Stimulated activated naive CD4-positive, alpha-beta T cell (primary cell): ENCODE measurements at places on chromosomes 11 and 22.

GRCh38 chr22:50272044-50272802, 2.0 kb upstream of the MAPK11 start:
- no peak for DNase-seq

GRCh38 chr11:2142762-2143202, 3.6 kb upstream of the IGF2 start:
- no peak for DNase-seq

DNA sequence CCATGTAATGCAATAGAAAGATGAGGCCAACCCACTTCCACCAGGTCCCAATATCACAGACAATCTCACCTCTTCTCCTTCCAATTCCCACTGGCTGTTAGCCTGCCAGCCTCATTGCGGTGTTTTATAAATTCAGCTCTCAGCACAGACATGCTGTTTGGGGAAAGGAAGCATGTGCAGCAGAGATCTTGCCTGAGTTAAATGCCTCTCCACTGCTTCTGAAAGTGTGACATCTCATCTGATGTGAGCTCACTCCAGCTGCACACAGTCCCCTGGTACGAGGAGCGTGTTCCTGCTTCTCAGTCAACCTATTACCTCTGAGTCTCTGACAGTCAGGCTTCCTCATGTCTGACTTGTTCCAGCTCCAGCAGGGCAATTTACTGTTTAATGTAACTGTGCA, 122.7 kb upstream of the GUCY1A2 start:
- no peak for DNase-seq

DNA sequence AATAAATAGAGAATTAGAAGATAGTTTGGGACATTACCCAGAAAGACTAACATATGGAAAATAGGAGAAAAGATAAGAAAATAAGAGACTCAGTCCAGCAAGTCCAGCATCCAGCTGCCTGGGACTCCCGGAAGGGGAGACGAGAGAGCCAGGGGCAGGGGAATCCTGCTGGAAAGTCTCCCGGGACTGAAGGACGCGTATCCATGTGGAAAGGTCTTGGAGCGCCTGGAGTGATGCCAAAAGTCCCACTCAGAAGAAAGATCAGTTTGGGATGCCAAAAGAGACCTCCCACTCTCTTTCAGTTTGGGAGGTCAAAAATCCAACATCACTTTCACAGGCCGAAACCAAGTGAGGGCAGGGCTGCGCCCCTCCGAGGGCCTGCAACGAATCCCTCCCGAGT, 30.7 kb downstream of the LRFN4 start:
- DNase-seq = no peak

DNA sequence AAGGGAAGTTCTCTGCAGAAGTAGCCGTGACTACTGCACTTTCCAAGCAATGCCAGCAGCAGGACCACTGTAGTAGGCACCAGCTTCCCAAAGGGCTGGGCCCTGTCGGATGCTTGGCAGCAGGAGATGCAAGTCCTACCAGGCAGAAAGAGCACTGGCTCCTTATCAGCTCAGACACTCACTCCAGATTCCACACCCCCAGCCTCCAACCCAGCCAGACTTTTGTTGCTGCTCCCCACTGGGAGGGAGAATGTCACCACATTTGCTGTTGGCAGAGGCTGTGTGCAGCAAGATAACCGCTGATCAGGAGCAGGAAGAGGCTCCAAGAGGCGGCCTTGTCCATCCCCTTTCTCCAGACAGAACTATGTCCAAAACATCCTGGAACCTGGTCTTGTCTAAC, 118.7 kb downstream of the C11orf58 start:
- DNase-seq = no peak

DNA sequence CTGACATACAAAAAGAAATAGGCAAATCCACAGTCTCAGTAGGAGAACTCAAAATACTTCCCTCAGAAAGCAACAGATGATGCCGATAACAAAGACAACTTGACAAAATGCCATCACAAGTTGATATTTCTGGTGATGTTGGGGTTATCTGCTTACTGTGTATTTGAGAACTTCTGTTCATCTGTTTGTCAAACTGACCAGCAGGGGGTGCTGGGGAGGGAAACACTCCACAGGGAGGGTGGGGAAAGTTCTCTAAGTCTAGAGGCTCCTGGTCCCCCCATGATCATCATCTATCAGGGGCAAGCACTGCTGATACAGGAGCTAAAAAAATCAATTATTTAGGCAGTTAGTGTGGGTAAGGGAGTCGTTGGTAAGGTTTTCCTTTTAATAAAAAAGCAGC, 19.2 kb downstream of the GLYATL1 start:
- no peak for DNase-seq

DNA sequence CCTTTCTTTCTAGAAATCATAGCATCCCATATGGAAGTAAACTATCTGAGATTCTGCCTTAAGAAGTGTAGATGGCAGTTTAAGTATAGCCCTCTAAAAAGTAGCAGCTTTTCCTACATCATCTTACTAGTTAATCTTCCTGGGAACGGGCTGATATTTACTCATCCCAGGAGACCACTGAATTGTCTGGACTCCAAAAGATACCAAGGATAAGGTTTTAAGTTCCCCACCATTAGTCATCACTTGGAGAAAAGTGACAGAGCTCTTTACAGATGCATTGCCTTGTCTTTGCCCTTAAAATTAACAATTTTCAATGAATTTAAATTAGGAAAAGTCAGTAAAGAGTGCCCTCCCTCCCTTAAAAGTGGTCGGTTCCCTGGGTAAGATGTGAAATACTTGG, 129.5 kb downstream of the MAML2 start:
- DNase-seq = no peak

- DNase-seq = no peak
Observed at GRCh38 chr11:45432100-45432499, 146.0 kb upstream of the SYT13 start.

DNA sequence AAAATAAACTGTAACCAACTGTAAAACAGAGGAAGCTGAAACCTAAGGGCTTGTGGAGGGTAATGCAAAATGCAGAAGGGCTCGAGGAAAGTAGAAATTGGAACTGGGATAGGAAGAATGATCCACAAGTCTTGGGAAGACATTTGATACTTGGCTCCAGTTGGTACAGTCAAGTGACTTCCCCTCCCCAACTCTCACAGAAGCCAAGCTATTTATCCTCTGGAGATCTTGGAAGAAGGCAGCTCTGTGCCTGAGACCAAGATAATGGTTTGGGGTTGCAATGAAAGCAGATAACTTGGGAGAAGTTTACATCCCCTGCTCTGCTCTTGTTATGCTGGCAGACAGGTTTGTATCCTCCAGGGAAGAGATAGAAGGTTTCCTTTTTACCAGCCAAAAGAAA, 198.9 kb upstream of the ZC3H12C start:
- no peak for DNase-seq

DNA sequence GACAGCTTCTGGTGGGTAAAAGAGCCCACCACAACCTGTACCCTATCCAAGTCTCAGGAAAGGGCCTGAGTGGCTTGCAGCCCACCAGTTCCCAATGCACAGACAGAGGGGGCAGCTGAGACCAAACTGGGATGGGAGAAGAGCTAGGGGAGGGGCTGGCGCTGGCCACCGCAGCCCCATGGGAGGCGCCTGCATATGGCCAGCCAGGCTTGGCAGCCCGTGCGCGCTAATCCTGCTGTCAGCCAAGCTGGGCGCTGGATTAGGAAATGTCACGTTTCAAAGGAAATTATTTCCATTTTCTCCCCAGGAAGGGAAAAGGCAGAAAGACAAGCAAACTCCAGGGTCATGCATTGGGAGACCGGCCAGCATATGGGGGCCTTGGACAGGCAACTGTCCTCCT, 236.8 kb downstream of the BUD13 start:
- DNase-seq = no peak

DNA sequence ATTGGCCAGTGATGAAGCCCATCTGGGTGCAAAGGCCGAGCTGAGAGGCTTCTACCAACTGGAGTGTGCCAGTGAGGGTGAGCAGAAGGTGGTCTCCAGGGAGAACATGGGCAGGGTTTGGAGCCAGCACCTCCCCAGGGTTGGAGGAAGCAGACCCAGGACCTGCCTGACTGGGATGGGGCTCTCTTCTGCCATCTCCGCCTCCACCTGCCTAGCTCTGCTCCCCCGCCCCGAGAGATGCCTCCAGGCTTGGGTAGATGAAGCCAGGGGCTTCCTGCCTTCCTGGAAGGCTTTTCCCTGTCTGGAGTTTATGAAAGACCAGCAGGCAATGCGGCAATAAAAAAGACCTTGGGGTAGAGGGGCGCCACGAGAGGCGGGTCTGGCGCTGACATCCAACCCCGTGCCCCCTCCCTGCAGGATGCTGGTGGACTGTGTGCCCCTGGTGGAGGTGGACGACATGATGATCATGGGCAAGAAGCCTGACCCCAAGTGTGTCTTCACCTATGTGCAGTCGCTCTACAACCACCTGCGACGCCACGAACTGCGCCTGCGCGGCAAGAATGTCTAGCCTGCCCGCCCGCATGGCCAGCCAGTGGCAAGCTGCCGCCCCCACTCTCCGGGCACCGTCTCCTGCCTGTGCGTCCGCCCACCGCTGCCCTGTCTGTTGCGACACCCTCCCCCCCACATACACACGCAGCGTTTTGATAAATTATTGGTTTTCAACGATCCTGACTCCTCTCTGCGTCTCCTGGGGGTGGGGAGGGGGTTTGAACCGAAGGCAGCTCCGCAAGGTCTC, 3.3 kb downstream of the SELENOM start:
- DNase-seq = no peak

DNA sequence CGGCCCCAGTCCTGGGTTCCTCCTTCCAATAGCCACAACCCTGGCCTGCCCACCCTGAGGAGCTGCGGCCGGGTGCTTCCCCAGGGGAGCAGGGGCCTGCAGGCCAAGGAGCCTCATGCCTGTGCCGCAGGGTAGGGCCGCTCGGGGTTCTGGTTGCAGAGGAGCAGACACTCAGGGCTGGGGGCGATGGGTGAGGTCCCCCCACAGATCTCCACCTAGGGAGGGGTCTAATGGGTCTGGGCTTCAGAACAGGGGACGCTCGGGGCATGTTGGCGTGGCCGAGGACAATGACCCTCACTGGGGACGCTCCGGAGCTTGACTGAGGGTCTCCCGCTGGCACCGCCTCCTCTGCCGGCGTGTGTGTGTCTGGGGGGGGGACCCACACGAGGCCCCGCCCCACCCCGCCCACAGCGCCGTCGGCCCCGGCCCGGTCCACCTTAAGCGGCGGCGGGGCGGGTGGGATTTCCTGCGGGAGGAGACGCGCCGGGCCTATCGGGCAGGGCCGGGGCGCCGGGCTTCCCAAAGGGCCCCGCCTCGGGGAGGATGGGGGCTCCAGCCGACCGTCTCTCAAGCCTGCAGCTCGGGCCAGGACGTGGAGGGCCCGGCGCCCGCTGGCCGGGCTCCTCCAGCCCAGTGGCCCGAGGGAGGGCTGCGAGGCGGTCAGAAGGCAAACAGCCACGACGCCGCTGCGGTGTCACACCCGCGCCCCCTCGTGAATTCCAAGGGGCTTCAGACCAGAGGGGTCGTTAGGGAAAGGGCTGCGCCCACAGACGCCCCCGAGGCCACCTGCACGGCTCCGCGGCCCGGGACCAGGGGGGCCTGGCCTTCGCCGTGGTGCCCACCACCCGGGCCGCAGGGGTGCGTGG, 640 bp upstream of the ZDHHC8 start:
- DNase-seq = peak; percentile 76

DNA sequence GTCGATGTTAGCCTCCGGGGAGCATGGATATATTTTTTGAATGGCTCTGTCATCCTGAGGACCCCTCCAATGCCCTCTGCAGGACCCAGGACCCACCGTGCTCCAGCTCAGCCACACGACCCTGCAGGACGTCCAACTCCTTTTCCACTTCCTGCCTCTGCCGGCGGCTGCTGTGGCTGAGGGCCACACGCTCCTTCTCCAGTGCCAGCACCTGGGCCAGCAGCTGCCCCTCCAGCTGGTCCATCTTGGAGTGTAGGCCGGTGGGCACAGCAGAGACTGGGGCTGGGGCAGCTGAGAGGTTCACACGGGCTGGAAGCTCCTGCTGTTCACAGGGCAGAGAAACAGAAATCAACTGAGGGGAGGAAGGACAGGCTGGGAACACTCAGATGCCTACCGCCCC, 15.6 kb downstream of the NPTXR start:
- DNase-seq = no peak

GRCh38 chr11:102153082-102153481, 42.8 kb downstream of the YAP1 start:
- no peak for DNase-seq

DNA sequence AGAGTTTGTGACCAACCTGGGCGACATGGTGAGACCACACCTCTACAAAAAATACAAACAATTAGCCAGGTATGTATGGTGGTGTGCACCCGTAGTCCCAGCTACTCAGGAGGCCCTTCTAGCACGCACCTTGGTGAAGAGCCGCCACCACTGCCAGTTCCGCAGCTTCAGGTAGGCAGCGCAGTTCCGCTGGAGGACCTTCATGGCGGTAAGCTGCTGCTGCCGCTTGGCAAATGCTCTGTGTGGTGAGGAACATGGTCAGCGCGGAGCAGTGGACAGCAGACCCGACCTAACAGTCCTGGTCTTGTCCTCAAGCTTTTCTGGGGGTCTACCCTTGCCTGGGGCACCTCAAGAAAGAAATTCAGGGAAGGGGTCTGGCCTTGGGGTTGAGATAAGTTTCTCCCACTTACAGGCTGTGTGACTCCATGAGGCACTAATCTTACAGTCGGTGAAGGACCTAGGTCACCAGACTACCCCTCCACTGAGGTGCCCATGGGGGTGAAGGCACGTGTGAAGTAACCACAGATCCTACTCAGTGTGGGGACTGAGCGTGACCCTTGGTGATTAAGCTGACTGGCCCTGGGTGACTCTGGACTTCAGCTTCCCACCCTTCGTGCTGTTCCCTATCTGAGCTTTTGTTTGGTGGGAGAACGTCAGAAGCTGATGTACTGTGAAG, 49.6 kb downstream of the APOL1 start:
- DNase-seq = no peak

GRCh38 chr11:86629045-86629706, 43.2 kb downstream of the ME3 start:
- DNase-seq = no peak
